KBM-7 (cell line): ENCODE measurements at places on chromosomes 2 and 18.
A peak's percentile ranks its signal among the peaks of the same experiment; 100 is the strongest.

DNA sequence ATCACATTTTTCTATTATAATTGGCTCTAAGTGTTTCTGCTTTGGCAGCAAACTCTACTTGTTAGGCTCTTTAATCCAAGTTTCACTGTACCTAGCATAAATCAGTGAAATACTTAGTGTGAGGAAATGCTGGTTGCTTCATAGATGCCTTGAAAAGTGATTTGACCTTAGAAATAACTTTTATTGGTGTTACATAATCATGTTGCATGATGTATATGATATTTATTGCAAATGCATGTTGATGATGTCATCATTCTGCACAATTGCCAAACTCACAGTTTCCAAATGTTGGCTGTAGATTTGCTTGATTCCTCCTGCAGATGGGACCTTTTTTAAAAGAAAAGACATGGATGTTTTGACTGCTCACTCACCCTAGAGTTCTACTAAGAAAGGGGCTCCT is 137.6 kb upstream of the BCL2L11 start:
- no peak for DNase-seq

DNA sequence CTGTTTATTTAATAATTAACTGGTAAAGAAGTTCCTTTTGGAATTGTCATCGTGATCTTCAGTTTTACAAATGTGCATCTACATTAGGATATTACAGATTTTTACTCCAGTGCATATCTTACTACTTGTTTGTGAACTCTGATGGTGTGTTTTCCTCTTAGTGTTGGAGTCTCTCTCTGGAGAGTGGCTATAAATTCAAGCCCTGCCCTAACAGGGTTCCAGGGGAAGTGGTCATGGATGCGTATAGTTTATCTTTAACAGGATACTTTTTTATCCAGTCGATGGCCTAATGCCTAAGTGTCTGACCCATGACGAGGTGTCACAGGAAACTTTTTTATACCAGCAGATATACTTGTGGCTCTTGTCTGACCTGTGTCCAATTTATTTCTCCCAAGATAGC is 75.4 kb downstream of the CHN1 start:
- no peak for DNase-seq

DNA sequence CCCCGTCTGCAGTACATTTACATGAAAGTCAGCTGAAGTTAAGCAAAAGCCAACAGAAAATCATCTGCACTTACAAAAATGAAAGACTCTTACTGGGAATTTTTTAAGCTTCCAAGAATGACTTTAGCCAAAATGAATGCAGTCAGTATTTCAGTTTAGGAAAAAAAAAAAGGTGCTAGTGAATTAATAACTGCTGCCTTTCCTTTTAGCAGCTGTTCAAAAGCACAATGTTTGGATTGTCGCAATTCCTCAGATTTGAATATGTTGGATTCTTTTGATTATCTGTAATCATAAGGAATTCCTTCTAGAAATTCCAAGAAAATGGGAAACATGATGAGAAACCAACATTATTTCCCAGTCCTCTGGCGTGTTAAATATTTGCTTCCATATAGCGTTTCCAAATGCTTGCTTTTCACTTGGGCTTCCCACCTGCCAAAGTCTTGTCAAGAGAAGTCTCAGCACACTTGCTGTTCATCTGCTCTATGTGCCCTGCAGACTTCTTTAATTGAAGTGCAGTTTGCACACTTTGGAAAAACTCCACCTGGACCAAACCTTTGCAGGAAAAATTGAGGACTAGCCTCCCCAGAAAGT is 653.0 kb upstream of the SLC39A10 start:
- no peak for DNase-seq

- no peak for DNase-seq
Measured at GRCh38 chr2:20635113-20635510, 15.8 kb downstream of the HS1BP3 start.

DNA sequence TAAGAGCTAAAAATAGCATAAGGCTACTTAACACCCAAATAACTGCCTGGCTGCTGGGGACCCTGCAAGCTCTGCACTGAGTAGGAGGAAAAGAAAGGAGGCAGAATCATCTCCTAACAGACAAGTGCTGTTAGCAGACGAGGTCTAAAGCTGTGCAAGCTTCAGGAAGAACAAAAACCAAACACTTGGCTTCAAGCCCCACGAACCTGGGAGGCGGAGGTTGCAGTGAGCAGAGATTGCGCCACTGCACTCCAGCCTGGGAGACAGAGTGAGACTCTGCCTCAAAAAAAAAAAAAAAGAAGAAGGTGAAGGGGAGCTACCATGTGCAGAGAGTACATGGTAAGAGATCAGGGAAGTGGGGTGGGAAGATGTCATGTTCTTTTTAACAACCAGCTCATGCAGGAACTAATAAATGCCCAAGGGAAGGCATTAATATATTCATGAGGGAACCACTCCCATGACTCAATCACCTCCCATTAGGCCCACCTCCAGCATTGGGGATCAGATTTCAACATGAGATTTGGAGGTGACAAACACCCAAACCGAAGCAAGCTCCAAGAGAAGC is 28.8 kb upstream of the INO80C start:
- DNase-seq, result peak; percentile 57

DNA sequence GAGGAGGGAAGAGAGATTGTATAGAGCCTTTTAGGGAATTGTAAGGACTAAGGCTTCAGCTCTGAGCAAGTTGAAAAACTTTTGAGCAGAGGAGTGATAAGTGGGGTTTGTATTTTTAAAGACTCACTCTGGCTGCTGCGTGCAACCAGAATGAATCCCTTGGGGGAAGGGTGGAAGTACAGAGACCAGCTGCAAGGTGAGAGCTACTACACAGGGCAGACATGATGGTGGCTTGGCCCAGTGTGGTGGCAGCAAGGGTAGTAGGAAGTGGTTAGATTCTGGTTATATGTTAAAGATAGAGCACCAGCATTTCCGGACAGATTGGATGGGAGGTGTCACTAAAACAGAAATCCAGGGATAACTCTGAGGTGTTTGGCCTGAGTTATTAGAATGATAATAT is 10.1 kb upstream of the SESTD1 start:
- DNase-seq, result peak; percentile 51

DNA sequence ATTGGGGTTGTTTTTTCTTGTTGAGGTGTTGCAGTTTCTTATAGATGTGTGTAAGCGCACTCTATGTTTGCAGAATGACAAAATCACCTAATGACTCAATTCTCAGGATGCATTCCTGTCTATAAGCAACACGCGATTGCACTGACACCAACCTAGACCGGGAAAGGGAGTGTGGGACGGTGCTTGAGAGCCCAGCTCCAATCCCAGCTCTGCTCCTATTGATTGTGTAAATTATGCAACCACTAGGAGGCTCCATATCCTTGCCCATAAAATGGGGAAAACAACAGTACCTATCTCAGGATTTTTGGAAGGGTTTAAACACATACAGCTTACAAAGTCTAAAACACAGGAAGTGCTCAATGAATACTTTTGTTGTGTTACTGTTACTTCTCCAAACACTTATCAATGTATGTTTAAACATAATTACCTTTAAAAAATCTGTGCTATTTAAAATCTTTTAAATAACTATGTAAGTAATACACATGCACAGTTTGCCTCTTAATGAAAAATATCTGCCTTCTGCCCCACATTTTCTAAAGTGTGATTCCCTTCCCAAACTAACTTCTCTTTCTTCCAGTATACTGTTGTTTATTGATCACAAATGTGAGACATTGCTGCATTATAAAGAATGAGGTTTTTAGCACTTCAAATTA is 132.5 kb downstream of the SPHKAP start:
- peak; percentile 30 for DNase-seq

DNA sequence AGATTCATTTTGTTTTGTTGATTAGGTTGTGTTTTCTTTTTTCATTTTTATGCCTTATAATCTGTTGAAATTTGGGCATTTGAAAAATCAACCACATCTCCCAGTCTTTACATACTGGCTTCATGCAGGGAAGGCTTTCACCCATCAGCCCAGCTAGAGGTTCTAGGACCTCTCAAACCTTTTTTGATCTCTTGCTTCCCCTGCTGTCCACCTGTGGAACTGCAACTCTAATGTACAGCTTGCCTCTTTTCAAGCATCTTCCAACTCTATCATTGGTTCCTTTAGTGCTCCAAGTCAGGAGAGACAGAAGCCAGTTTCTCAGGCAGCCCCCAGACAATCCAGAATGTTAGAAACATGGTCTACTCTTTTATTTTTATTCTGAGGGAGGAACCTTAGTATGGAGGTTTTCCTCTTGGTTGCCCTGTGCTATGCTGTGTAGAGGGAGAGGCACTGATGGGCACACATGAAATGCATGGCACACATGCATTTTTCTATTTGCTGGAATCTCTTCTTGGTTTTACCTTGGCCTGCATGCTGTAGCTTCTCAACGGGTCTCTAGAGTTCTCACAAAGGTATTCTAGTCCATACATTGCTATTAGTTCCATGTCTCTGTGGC is 107.2 kb upstream of the L3MBTL4 start:
- DNase-seq, result peak; percentile 55
